ENCODE measurements at places on chromosomes 12 and 14.

DNA sequence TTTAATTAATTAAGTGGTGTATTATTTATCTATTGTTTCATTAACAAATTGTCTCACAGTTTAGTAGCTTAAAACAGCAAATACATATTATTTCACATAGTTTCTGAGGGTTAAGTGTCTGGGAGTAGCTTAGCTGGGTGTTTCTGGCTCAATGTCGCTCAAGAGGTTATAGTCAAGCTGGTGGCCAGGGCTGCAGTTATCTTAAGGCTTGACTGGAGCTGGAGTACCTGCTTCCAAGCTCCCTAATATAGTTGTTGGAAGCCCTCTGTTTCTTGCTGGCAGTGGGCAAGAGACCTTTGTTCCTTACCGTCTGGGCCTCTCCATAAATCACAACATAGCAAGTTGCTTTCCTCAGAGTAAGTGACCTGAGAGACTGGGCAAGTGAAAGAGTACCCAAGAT lies 66.6 kb downstream of the RAD51B start:
- no peak overlapping the region for H3K27ac ChIP-seq
- H3K36me3 ChIP-seq: no peaks in the 10 kb centered on the region
- H3K4me3 ChIP-seq: no peak overlapping the region
- DNase-seq: no peak

- no peaks in the 10 kb centered on the region for H3K36me3 ChIP-seq
- H3K27me3 ChIP-seq: no peaks in the 10 kb centered on the region
- no peak overlapping the region for H3K4me3 ChIP-seq
- H3K27ac ChIP-seq: no peak overlapping the region
- no peaks in the 10 kb centered on the region for H3K4me1 ChIP-seq
These were observed 43.1 kb upstream of the MMP17 start for GRCh38 chr12:131784909-131785762.

GRCh38 chr12:7303772-7304171 lies at the start of gene ACSM4:
ACSM4 (plus strand) TSS chr12:7304072; CDS start chr12:7304332, 260 bp downstream.
- no peak for DNase-seq
- no peak within 1 kb of the TSS for H3K4me3 ChIP-seq
- H3K4me1 ChIP-seq: no peaks in the 10 kb centered on the region
- no peaks in the 10 kb centered on the region for H3K27me3 ChIP-seq
- H3K36me3 ChIP-seq: no peaks in the 10 kb centered on the region

GRCh38 chr14:76961631-76962302 lies 66.7 kb downstream of the IRF2BPL start:
- H3K4me1 ChIP-seq: peaks cover 11% of the 10 kb centered on the region
- DNase-seq: peak; percentile 88
- H3K36me3 ChIP-seq: no peaks in the 10 kb centered on the region
- H3K4me3 ChIP-seq: peak overlapping the region; percentile 52
- H3K27me3 ChIP-seq: peaks cover 5% of the 10 kb centered on the region

- no peaks in the 10 kb centered on the region for H3K27me3 ChIP-seq
- no peaks in the 10 kb centered on the region for H3K4me1 ChIP-seq
- no peak for DNase-seq
- peak overlapping the region; percentile 44 for H3K4me3 ChIP-seq
These were observed 1.1 kb downstream of the BTBD6 start for GRCh38 chr14:105249182-105250007.

- H3K36me3 ChIP-seq: no peaks in the 10 kb centered on the region
- no peak overlapping the region for H3K27ac ChIP-seq
- no peak for DNase-seq
- H3K27me3 ChIP-seq: no peaks in the 10 kb centered on the region
- H3K4me1 ChIP-seq: no peaks in the 10 kb centered on the region
- no peak overlapping the region for H3K4me3 ChIP-seq
These were observed 18.6 kb downstream of the GSC start for GRCh38 chr14:94751321-94751720.

- no peaks in the 10 kb centered on the region for H3K36me3 ChIP-seq
- H3K27me3 ChIP-seq: peaks cover 11% of the 10 kb centered on the region
- DNase-seq: no peak
- H3K4me3 ChIP-seq: no peak overlapping the region
- H3K27ac ChIP-seq: no peak overlapping the region
These were observed 135.2 kb upstream of the C14orf180 start for GRCh38 chr14:104444159-104445030.

All from MM.1S (cell line).